ENCODE measurements at places on chromosomes 13 and 19.

DNA sequence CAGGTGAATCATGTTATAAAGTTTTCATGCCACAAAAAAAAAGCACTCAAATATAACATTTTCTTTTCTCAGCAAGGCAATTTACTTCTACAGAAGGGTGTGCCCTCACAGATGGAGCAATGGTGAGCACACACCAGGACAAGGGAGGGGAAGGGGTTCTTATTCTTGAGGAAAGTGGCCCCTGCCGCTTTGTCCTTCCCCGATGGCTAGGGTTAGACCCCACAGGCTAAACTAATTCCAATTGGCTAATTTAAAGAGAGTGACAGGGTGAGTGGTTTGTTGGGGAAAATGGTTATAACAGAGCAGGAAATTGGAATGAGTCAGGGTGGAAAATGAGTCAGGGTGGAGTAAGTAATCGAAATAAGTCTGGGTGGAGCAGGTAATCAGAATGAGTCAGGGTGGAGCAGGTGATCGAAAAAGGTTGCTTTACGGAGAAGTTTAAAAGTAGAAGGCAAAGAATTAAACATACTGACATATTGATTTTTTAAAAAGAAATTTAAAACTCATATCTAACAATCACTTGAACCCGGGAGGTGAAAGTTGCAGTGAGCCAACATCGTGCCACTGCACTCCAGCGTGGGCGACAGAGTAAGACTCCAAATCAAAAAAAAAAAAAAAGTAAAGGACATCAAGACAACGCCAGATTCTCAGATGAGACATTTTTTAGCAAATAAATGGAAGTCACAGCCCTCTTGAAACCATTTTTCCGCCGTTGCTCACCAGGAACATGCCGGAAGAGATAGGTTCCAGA lies 813 bp downstream of the ZNF562 start:
- no peak for DNase-seq

DNA sequence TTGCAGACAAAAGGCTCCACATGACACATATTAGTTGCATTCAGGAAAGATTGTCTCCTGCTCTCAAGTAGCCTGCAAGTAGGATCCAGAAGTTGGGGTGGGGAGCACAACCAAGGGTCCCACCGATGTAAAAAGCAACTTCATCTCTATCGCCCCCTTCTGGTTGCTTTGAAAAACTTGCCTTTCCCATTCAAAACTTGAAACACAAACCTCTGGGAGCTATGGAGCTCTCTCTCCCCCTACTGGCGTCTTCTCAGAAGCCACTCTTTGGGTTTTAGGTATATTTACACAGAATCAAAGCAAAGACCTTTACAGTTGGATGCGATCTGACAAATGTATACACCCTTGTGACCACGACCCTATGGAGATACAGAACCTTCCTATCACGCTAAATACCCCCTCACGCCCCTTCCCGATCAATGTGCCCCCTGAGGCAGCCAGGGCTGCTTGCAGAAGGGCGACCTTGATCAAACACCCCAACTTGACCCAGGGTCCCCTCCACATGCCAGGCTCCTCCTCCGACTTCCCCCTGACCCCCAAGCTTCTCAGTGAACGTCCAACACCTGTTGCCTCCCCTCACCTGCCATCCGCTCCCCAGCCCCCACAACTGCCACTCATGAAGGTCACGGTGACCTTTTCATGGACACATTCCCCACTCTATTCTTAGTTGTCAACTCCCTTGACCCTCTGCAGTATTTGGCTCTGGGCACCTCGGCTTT lies 10.1 kb downstream of the NOSIP start:
- no peak for DNase-seq

DNA sequence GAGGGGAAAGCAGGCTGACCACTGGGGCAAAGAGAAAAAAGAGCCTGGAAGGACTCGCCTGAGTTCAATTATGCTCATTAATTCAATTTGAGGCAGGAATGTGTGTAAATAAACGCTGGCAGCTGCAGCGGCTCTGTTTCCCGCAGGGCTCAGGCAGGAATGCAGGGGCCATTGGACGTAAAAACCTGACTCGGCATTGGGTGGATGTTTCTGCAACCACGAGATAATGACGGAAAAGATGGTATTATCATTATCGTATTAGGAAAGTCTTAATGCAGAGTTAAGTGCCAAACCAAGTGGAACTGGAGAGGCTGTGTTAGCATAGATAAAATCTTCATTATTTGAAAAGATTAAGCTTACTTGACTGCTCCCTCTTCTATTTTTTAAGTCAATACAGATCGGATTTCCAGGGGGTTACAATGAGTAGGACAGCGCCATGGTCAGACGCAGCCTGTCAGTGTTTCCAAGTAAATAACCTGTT lies 169.8 kb downstream of the SHISA2 start:
- no peak for DNase-seq

- no peak for DNase-seq
Measured at GRCh38 chr19:30648866-30649862, 277.0 kb downstream of the ZNF536 start.

DNA sequence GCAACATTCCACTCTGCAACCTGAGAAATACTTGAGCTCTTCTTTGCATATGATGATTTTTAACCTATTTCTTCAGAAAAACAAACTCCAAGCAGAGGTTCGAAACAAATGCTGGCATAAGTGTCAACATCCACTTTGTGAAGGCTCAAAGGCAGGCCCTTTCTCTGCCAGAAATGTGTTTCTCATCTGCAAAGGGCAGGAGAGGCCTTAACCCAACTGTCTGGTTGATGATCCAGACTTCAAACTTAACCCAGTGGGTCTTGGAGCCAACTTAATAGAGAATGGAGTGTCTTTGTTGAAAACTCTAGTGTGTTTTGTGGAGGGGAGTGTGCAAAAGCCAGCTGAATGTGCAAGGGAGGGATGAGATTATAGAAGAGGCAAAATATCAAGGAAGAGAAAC lies 28.3 kb upstream of the ZNF507 start:
- DNase-seq, result no peak

DNA sequence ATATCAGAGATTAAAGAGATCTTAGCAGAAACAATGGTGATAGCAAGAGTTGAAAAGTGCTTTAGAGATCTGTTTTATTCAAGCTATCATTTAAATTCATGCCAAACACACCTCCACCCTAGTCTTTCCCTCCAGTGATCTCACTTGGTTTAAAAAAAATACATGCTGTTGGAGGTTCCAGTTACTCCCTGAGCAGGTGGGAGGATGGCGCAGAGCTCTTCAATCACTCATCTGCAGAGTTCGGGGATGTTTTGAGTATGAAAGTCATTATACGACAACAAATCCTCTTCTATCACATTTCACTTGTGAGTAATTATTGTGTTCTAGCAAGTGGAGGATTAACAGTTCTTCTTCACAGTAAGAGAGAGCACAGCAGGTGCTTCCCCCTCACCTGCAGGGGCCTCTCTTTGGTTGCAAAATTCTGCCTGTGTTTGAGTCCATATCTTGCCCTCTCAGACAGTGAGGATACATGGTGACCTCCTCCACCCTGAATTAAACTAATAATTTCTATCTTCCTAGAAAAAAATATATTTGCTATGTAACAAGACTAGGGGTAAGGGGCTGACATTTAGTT lies 376.7 kb downstream of the LIG4 start:
- DNase-seq, result no peak

DNA sequence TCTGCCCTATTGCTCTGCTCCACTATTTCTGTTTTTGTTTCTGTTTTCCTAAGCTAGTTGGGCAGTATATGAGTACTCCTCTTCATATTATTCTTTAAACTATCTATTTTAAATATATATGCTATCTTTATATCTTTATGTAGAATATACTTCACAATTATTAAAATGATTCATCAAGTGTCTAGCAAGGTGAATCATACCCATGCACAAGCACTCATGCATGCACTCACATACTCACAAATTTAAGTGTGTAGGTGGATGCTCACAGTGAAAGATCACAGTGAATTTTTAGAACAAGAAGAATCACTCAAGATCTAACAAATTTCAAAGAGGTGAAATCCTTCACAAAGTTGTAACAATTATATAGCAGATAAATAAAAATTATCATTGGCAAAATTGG lies 435.6 kb upstream of the SLITRK5 start:
- no peak for DNase-seq

DNA sequence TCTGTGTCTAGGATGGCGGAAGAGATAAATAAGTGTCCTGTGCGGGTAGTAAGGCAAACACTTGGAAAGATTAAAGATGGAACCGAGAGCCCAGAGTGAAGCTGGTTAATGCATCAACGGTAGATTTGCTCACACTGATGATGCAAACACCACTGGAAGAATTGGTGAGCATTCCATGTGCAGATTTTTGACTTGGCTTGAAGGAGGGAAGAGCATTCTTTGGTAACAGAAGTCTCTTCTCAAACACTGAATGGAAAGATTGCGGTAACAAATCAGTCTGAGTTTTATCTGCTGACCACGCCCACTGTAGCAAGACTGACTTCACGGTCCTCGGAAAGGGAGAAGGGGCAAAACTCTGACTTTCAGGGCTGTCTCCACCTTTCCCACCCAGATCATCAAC lies 112.5 kb downstream of the COL4A1 start:
- DNase-seq, result no peak

- no peak for DNase-seq
Measured at GRCh38 chr19:41569481-41570150, 6.3 kb upstream of the CEACAM21 start.

- no peak for DNase-seq
Measured at GRCh38 chr19:9792206-9793070, 23.9 kb upstream of the ZNF846 start.

DNA sequence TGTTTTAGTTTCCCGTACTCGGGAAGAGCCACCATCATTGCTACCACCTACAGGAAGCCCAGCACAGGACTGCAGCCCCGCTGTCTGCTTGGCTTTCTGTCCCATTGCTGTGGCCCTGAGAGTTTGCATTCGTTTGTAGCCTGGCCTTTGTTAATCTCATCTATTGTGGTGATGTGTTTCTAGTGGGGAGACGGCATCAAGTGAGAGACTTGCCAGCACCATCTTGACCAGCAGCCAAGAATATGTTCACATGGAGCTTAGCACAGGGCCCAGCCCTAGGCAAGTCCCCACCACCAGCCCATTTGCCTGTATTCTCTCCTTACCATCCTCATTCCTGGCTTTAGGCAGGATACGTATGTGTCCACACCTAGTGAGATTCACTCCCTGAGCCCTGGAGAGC lies 17.3 kb upstream of the OVOL3 start:
- no peak for DNase-seq

- DNase-seq, result peak; percentile 19
Measured at GRCh38 chr13:32153056-32153455, 121.5 kb downstream of the FRY start.

DNA sequence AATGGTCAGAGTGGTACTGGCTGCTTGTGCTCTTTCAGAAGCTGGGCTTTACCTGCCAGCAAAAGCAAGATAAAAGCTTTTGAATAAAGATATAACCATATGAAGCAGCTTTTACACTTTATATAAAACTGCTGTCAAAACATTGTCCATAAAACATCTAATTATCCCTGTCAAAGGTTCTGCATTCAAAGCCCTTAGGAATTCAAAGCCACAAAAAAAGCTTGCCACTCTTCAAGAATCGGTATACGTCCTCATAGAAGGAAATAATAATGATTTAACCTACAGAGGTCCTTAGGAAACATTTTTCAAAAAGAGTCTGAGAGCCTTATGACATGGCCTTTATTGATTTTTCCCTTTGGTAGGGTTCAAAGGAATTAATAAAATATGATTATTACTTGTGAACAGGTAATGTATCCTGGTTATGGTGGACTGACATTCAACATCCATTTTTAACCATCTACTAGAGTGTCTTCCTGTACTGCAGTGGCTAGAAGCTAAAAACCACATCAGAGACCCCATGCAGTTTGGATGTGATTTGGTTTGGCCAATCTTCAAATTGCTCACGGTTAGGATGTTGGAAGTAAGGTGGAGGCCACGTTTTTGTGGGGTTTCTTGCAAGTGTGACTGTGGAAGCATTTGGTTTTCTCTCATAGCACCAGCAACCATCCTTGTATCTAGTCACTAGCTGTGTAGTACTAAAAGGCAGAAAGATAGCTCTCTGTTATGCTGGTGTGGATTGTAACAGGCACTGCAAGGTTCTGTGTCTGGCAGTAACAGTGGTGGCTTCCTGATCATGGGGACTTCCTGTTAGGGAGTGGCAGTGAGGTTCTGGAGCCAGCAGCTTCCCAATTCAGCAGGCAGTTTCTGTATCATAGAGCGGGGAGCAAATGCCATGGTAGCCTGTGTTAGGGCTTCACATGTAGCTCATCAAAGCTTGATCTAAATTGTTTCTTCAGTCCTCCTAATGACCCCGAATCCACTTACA lies 441.5 kb downstream of the DIAPH3 start:
- no peak for DNase-seq

DNA sequence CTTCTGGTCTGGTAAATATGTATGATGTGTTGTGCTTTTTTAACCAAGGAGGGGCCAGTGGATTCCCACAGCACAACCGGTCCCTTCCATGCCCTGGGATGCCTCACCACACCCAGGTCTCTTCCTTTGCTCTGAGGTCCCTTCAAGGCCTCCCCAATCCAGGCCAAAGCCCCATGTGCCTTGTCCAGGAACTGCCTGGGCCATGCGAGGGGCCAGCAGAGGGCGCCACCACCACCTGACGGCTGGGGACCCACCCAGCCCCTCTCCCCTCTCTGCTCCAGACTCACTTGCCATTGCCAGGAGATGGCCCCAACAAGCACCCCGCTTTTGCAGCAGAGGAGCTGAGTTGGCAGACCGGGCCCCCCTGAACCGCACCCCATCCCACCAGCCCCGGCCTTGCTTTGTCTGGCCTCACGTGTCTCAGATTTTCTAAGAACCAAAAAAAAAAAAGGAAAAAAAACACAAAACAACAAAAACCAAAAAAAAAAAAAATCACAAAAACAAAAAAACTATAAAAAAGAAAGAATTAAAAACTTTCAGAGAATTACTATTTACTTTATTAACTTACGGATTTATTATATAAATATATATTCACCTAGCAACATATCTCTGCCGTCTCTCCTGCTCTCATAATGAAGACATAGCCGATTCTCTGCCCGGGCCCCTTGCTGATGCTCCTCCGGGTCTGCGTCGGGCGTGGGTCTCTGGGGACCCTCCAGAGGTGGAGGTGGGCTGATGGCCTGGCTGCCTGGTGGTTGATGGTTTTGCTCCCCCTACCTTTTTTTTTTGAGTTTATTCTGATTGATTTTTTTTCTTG lies 14.4 kb downstream of the CAPN12 start:
- no peak for DNase-seq

DNA sequence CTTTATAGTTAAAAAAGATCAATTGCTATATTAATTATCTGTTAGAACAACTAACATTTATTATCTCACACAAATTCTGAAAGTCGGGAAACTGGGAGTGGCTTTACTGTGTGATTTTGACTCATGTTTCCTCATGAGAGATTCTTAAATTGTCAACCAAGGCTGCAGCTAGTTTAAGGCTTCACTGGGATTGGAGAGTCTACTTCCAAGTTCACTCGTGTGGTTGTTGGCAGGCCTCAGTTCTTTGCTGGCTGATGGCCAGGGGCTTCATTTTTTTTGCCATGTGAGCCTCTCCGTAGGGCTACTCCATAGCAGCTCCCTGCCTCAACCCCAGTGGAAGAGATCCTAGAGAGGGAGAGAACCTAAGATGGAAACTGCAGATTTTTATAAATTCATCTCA lies 24.5 kb upstream of the LPAR6 start:
- no peak for DNase-seq

GRCh38 chr19:19417628-19418245 lies 12.3 kb downstream of the GATAD2A start:
- DNase-seq, result no peak

Measured in AG04449 (cell line).